Neuronal stem cell (in vitro differentiated cells): ENCODE measurements at places on chromosomes 5 and 9.

DNA sequence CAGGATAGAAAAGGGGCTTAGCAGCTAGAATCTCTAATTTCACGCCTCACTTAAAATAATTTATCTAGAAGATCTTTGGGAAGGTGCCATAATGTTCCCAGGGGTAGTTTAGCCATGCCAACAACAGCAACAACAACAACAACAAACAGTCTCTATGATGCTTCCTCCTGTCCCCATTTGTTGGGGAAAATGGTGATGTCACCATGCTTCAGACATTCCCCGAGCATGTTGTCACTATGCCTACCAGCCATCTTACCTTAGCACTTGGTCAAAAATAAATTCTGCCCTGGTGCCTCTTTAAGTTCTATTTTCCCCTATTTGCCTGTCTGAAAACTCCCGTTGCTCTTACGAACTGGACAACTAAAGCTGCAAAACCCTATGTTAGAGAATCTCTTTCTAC lies 76.6 kb downstream of the KCNN2 start:
- DNase-seq: no peak

DNA sequence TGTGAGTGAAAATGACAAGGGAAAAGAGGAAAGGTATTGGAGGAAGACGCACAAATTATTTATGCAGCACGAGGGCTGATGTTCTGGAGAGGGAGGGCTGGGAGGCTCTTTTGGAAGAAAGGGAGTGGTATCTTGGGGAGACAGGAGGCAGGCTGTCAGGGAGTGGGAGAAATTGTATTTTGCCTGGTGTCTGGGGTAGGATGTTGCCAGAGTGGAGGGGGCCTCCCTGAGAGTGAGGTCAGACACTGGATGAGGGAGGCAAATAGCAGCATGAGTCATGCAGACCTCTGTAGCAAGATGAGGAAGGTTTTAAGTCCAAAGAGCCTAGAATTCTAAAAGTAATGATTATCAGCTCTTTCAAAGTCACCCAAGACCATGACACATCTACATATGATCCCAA lies 158.0 kb downstream of the DMRT2 start:
- DNase-seq: no peak

- no peak for DNase-seq
Observed at GRCh38 chr5:56569076-56569475, 246.3 kb upstream of the MAP3K1 start.

- DNase-seq: no peak
Observed at GRCh38 chr5:32201122-32201753, 27.1 kb upstream of the GOLPH3 start.

DNA sequence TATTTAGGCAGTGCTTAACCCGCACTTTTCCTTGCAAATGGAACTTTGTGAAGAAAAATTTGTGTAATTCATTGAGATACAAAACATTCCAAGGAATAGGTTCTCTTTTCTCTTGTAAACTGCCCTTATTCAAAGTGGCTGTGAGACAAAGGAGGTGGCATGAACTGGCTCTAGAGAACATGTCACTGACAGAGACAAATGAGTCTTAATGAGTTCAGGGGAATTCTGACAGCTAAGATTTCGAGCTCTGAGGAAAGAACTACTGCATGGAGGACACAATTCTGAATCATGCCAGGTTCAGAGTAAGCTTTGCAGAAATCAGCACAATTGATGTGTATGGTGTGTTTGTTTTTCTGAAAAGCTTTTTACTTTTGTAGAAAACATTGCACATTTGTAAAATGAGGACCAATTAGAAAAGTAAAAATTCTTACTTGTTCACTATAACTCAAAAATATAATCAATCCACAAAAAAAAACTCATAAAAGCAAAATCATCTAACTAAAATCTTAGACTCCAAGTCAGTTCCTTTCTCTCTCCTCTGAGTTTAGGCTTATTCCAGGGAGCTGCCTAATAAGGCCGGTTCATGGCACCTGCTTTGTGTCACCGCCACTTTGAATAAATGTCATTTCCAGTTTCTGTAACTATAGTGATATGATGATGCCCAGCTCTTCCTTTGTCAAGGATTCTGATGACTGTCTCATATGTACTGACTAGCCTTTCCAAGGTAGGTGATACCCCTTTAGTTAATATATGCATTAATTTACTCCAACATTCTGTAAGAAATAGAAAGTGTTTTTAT lies 163.2 kb downstream of the HCN1 start:
- peak; percentile 30 for DNase-seq
